Small intestine (tissue), 16 donors: ENCODE measurements at places on chromosomes 6 and 20.

GRCh38 chr20:23710771-23711170, 21.9 kb upstream of the CST4 start:
- DNase-seq: no peak

GRCh38 chr20:3514012-3514642, 43.3 kb downstream of the ATRN start:
- no peak for DNase-seq

- no peak for DNase-seq
Observed at GRCh38 chr6:54920628-54921027, 74.1 kb downstream of the FAM83B start.

- no peak for DNase-seq
Observed at GRCh38 chr6:148317739-148318138, 24.9 kb upstream of the SASH1 start.

DNA sequence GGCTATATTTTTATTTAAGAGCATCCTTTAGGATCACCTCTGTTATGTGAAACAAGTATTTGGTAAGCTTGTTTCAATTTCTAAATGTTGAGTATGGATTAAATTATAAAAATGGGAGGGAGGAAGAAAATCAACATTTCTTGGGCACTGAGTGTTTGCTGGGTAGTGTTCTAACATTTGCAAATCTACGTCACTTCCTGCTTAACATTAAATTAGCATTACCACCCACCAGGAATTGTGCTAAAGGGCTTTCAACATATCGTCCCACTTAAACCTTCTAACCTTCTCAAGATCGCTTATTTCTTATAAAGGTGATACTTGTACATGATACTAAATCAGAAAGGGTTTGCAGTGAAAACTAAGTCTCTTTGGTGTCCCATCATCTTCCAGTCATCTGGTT, 7.9 kb upstream of the TMEM217 start:
- no peak for DNase-seq

GRCh38 chr6:110545081-110545872, 68.9 kb upstream of the SLC22A16 start:
- no peak for DNase-seq

GRCh38 chr6:140535511-140535910, 1161.1 kb upstream of the CITED2 start:
- DNase-seq: no peak

- DNase-seq: no peak
Observed at GRCh38 chr20:51259455-51259854, 236.5 kb upstream of the KCNG1 start.
